ENCODE measurements at places on chromosomes 5 and 9.

GRCh38 chr9:93603011-93603410 lies 26.6 kb downstream of the PHF2 start:
- no peak for DNase-seq

GRCh38 chr5:13248253-13248652 lies 696.2 kb downstream of the DNAH5 start:
- no peak for DNase-seq

GRCh38 chr9:78778861-78779374 lies 482.0 kb downstream of the PSAT1 start:
- no peak for DNase-seq

GRCh38 chr5:79932510-79933504 lies 58.3 kb downstream of the MTX3 start:
- DNase-seq: no peak

- DNase-seq: no peak
Measured at GRCh38 chr5:141623186-141623585, 4.4 kb upstream of the DIAPH1 start.

DNA sequence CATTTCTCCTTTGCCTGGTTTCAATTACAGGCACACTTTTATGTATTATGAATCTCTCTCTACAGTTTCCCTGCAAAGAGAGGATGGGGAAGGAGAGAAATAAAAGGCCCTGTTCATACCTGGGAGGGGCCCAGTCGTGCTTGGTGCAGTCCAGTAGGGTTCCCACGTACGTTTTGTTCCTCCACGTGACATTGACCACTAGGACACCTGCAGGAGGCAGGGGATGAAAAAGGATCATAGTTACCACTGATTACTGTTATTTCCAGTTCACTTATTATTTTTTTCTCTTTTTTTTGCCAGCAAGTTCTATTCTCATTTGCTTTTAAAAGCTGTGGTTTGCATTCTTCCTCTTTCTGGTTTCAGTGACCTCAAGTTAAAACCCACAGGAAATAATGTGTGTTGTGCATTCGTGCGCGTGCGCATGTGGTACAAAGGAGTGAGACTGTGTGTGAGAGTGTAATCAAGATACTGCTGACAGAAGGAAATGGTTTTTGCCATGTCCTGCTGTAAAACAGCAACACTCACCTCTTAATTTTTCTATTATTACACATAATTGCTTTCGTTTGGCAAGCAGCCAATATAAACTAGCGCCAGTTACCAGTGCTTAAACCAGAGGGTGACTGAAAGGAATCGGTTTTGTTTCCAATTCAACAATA lies 96.8 kb downstream of the ZNF608 start:
- DNase-seq: no peak

DNA sequence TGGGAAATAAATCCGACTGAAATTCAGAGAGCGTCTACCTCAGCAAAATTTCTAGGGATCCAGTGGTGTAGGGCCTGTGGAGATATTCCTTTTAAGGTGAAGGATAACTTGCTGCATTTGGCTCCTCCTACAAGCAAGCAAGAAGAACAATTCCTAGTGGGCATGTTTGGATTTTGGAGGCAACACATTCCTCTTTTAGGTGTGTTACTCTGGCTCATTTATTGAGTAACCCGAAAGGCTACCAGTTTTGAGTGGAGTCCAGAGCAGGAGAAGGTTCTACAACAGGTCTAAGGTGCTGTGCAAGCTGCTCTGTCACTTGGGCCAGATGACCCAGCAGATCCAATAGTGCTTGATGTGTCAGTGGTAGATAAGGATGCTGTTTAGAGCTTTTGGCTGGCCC lies 862.4 kb upstream of the CDH9 start:
- no peak for DNase-seq

DNA sequence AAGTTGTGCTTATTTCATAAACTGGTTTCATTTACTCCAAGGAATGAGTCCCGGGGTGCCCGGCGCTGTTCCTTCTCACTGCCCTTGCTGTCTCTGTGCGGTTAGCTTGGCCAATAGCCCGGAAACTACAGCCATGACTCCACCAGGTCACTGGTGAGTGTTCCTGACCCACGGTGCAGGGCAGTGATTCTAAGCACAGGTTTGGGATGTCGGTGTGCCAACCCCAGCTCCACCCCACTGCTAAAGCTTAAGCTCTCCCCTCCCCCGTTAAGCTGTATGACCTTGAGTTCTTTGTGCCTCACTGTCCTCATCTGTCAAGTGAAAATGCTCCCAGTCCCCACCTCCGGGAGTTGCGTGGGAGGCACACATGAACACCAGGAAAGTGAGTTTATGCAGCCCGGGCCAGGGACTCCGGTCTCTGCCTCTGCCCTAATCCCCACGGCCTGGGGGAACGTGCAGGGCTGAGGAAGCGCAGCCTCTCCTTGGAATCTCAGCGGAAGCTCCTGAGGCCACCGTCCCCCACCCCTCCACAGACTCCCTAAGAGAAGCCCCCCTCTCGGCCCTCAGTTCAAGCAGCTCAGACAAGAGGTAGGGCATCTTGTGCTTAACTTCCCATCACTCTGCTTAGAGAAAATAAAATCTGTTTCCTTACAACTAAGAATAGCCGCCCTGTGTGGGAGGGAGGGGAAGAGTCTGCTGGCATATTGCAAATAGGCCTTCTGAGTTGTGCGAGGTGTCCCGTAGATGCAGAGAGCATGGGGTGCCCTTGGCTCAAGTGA lies 92.0 kb upstream of the RAI14 start:
- DNase-seq: no peak

DNA sequence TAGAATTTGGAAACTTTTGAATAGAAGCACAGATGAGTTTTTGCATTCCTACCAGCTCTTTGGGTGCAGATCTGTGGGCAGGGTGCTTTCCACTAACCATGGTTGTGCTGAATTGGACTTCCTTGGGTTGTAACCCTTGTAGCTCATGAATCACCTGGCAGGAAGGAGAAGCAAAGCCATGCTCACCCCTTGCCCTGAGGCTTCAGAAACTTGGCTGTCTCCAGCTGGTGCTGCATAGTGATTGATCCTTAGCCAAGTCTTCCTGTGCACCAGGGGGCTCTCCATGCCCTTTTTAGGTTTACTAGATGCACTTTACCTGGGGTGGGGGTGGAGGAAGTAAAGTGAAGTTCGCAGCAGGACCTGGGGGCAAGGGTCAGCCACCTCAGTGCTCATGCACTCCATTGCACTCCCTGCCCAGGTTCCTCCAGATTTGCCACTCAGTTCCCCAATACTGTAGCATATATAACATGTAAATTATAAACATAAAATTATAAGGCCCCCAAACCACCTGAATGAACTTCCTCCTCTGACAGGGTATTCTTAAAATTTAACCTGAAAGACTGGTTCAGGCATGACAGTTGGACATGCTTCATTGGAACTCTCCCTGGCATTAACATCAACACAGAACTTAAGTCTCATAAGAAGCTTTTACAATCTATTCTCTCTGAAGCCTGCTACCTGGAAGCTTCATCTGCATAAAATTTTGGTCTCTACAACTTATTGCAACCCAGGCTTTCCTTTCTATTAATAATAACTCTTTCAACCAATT lies 25.8 kb upstream of the IFNA14 start:
- DNase-seq: no peak

- DNase-seq: peak; percentile 39
Measured at GRCh38 chr9:133360400-133361393, 4.3 kb downstream of the SURF2 start.

All from hematopoietic multipotent progenitor cell treated with erythropoietin and hydrocortisone succinate and interleukin-3 and kit ligand, for 17 days (in vitro differentiated cells).